ENCODE measurements at places on chromosomes 4 and X.
A peak's percentile ranks its signal among the peaks of the same experiment; 100 is the strongest.

DNA sequence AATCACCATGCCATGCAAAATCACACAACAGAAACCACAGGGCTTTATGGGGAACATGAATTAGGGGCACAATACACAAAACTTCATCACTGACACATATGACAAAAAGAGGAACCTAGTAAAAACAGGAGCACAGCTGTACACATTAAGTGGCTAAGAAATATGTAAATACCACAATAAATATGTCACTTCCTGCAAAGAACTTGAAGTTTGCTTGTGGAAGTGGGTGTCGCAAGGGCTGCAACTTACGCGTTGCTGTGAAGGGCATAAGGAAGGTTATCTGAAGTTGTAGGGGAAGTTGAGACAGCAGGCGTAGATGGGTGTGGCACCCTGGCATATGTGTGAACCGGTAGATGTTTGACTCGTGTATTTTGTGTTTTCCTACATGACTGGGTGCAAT, 42.4 kb downstream of the CLCN4 start:
- no peak for DNase-seq

DNA sequence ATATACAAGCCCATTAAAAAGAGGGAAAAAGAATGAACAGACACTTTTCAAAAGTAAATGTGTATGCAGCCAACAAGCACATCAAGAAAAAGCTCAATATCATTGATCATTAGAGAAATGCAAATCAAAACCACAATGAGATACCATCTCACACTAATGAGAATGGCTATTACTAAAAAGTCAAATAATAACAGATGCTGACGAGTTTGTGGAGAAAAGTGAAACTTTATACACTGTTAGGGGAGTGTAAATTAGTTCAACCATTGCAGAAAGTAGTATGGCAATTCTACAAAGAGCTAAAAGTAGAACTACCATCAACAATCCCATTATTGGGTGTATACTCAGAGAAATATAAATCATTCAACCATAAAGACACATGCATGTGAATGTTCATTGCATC, 203.0 kb downstream of the ARAP2 start:
- DNase-seq, result no peak

GRCh38 chr4:26896636-26897035, 36.0 kb downstream of the STIM2 start:
- DNase-seq, result no peak

- no peak for DNase-seq
Observed at GRCh38 chrX:9050331-9050730, 16.4 kb upstream of the FAM9B start.

- DNase-seq, result no peak
Observed at GRCh38 chr4:78432896-78433295, 118.7 kb upstream of the ANXA3 start.

GRCh38 chr4:39497909-39498726, 29.1 kb downstream of the UGDH start:
- no peak for DNase-seq

DNA sequence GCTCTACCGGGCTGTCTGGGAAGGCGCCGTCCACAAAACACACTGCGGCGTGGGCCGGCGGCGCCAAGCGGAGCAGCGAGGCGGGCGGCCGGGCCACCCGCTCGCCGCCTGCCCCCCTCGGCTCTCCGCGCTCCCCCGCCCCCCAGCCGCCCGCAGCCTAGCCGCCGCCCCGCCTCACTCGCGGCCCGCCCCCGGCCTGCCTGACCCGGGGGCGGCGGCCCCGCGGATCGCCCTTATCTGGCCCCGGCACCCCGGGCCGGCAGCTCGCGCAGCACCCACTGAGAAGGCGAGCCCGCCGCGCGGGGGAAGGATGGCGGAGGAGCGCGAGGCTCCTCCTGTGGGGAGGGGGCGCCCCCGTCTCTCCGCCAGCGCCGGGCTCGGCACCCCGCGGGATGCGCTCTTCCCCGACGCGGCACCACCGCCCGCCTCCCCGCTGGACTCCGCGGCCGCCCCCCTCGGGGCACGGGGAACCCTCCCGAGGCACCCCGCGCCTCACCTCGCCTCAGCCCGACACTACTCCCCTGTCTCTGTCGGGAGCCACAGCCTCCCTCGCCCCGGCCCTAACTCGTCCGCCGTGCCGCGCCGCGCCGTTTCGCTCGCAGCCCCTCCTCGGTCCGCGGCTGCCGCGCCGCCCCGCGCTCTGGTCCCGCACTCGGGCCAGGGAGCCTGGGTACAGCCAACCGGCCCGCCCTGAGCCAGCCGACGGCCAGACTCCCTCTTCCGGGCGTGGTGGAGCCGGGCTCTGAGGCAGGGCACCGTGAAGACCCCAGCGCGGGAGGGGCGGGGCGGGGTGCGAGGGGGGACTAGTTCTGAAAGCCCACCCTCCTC, 566 bp downstream of the ATP11C start:
- peak; percentile 0 for DNase-seq

DNA sequence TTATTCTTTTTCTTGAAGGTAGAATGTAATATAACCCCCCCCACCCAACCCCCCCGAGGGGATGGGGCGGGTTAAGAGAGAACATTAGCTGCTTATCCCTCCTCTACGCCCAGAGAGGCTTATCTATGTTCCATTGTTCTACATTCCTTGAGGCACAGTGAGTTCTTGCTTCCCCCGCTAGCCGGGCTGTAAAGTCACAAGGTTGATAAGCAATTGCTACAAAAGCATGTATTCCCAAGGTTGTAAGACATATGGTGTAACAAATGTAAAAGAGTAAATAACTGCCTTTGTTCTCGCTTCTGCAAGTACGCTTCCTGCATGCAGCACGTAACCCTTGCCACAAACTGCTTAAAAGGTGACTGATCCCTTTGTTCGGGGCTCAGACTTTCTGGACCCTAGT, 8.2 kb downstream of the DCAF8L2 start:
- no peak for DNase-seq

- no peak for DNase-seq
Observed at GRCh38 chrX:154484255-154485149, 1.9 kb downstream of the UBL4A start.

Measured in brain pericyte (primary cell).